ENCODE measurements at places on chromosomes 7 and 10.

DNA sequence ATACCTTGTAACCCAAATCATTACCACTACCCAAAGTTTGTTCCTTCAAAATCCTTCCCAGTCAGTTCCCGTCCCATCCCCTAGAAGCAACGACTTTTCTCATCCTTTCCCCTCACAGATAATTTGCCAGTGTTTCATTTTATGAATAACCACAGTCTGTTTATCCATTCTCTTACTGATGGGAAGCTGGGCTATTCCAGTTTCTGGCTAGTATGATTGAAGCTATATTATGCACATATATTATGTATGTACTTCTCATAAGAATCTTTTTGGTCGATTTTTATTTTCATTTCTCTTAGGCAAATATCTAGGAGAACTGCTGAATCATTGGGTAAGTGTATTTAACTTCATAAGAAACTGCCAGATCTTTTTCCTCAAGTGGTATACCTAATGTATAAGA, 114.6 kb downstream of the ZNF438 start:
- DNase-seq, result no peak

GRCh38 chr10:29853913-29854312, 205.5 kb downstream of the JCAD start:
- no peak for DNase-seq

GRCh38 chr7:104976966-104977636, 36.9 kb upstream of the KMT2E start:
- no peak for DNase-seq

- DNase-seq, result no peak
Observed at GRCh38 chr7:30799206-30799975, 28.2 kb downstream of the MINDY4 start.

GRCh38 chr7:85583131-85583953, 396.5 kb upstream of the SEMA3D start:
- no peak for DNase-seq

DNA sequence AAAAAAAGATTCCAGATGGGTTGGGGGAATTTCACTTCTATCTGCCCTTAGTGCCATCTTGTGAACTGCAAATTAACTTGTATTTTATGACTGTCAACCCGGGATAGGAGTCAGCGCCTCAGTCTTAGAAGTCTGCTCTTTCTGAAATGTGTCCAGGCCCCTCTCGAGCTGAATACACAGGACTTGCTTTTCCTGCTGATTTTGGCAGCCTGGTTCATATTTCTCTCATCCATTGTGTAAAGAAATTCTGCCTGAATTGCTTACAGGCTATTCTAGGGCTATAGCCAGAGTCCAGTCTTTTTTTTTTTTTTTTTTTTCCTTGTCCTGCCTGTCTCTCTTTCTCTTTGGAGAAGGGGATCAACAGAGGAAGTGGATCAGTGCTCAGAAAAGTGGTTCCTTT, 24.6 kb downstream of the GATA3 start:
- DNase-seq, result no peak
